Eye (tissue), 1 donor: ENCODE measurements at places on chromosomes 11 and 22.

- DNase-seq: no peak
Observed at GRCh38 chr11:82901922-82902485, 468 bp downstream of the DDIAS start.

GRCh38 chr22:19853879-19854777 is 546 bp downstream of the GNB1L start:
- DNase-seq: peak; percentile 28

- DNase-seq: no peak
Observed at GRCh38 chr11:68468217-68468828, 7.8 kb downstream of the PPP6R3 start.

DNA sequence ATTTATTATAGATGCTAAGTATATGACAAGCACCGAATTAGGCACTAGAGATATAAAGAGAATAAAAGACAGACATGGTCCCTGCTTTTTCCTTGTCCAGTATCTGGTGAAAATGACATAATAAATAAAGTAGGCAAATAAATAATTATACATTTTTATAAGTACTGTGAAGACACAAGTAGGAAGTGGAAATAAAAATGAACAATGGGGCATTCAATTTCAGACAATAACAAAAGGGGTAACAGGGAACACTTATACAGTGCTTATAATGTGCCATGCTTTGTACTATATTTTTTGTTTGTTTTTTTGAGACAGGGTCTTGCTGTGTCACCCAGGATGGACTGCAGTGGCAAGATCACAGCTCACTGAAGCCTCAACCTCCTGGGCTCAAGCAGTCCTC is 4.3 kb downstream of the KBTBD3 start:
- no peak for DNase-seq

DNA sequence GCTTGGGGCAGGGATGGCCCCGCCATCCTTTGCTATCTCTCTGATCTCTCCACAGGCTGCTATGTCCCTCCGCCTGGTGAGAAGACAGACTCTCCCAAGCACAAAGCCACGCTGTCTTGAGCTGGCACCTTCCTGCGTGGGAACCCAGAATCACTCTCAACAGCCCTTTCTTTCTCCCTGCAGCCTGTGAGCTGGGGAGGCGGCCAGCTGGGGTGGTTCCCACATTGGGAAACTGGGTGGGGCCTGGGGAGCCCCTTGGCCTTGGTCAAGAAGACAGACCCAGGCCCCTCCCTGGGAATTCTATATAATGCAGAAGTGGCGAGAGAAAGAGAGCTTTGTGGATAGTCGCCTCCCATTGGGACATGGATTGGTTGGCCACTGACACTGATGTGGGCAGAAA is 129.0 kb upstream of the TIMP3 start:
- DNase-seq: no peak

DNA sequence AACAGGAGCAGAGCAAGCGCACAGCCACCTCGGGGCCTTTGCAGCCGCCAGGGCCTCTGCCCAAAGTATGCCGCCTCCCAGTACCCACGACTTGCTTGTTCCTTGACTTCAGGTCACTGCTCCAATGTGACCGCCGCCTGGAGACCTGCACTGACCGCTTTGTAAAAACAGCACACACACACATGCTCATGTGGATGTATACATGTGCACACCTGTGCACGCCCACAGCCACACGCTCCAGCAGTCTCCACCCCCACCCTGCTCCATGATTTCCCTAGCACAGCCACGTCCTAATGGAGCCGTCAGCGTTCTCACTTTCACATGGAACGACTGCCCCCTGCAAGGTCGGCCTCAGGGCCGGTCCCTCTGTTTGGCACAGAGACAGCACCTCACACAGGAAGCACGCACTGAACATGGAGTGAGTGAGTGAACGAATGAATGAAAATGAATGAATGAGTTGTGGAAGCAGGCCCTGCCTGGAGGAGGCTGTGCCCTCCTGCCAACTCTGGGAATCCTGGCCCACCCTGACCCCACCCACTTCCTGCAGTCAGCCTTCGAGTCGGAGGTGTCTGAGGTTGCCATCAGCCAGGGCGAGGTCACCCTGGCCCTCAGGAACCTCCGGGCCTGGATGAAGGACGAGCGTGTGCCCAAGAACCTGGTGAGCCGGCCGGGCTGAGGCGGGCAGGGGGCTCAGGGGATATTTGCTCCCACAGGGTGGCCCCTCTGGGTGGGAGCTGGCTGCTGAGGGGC is 8.0 kb downstream of the ALDH3B1 start:
- DNase-seq: no peak

DNA sequence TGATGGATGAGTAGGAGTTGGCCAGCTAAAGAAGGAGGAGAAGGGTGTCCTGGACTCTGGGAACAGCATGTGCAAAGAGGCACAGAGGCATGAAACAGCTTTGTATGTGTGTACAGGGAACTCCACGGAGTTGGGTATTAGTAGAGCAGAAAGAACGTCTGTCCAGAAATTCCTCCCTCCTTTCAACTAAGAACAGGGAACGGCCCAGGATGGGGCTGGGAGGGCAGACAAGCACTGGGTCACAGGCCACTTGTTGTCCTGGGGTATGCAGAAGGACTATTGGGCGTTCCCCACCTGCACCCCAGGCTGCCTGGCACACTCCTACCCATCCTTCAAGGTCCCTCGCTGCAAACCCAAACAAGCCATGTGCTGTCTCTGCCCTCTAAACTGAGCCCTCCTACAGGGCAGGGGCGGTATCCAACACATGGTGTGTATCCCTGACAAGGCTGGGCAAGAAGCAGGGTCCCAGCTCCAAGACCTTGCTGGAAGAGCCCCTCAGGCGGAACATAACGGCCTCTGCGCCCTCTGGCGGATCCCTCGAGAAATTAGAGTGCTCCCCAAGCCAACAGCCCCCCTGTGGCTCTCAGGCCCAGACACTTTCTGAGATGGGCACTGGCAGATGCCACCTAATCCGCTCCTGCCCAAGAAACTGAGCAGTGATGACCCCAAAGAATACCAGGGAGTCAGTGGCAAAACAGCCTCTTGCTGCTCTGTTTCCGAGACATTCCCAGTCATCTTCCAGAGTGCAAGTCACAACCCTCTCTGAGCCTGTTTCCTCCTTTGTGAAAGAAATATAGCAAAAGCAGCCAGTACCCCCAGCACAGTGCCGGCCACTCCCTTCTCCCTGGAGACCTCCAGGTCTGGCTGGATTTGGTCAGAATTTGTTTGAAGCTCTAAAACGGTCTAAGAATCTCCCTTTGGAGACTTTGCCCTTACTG is 1.6 kb upstream of the ELFN2 start:
- peak; percentile 88 for DNase-seq

DNA sequence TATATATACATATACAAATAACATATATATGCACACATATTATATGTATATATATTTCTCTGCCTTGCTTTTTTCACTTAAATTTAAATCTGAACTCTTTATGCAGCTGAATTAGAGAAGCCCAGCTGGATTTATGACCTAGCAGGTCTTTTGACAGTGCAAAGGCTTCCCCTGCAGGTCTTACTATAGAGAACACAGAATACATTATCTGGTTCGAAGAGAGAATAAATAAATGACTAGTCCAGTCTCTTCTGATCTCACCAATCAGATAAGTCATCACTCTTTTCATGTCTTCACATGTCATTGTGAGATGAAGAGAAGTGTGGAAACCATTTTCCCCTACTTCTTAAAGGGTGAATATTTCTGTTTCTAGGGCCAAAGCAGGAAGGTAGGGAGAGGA is 58.2 kb downstream of the OR10A6 start:
- no peak for DNase-seq
